ENCODE measurements at places on chromosomes 11 and 22.

DNA sequence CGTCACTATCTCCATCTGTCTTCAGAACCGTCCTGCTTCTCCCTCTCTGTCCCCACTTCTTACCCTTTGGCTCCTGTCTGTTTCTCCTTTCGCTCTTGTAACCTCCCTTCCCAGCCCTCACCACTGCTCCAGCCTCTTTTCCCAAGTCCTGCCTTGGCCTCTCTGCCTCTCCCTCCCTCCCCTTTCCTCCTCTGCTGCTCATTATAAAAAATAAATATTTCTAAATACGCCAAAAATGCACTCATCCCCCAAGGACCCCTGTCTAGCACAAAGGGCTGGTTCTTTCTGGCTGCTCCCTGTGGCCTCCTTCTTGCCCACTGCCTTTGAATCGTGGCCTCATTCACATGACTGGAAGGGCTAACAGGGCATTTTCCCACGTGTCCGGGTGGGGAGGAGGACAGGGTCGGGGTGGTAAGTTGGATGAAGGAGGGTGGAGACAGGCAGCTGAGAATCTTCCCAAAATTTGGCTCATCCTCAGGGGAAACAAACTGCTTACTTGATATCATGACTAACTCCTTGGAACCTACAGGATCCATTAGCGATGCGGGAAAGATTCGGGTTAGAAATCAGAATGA is 26.4 kb upstream of the OAF start:
- DNase-seq = no peak

GRCh38 chr11:134453441-134453840 is 41.4 kb upstream of the B3GAT1 start:
- DNase-seq = no peak

DNA sequence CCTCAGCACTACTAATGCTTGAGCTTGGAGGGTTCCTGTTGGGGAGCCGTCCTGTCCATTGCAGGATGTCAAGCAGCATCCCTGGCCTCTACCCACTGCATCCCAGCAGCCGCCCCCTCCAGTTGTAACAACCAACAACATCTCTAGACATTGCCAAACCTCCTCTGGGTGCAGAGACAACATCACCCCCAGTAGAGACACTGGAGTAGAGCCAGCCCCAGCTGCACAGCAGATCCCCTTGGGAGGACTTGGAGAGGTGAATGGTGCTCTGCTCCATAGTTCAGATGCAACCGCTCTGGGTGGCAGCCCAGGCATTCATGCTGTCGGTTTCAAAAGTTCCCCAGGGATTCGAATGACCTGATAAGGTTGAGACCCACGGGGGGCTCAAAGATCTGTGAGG is 259.0 kb downstream of the MN1 start:
- DNase-seq = no peak

DNA sequence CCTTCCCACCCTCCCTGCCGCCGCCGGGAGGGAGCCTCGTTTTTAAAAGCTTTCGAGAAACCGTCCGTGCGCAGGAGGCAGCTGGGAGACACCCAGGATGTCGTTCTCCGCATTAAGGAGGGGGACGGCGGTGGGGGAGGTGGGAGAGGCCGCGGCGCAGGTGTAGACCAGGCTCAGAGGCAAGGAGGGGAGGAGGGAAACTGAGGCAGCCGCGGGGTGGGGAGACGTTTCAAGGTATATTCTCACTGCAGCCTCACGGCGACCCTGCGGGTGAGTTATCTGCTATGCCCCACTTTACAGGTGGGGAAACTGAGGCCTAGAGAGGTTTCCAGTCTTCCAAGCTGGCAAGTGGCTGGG is 42.7 kb downstream of the CYTH4 start:
- no peak for DNase-seq

DNA sequence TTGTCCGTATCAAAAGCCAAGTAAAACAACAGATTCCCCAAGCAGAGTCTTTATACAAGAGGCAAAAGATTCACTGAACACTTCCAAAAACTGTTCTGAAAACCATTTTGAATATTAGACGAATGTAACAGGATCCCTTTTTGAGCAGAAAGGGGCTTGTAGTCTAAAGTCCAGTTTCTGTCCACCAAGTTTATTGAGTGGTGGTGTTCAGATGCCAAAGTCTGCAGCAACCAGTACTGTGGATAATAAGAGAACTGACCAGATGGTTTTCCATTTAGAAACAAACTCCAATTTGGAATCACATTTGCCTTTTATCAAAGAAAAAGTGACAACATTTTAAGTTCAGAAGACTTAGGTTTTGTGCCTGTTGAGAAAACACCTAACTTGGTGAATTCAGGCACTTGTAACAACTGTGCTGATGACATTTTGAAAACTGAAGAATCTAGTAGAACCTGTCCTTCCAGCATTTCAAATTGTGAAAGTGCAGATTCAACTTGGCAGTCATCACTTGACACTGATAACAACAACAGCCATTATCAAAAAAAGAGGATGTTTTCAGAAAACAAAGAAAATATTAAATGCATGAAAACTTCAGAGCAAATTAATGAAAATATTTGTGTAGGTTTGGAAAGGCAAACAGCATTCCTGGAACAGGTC is 217.1 kb downstream of the CSNK2A3 start:
- DNase-seq = no peak

DNA sequence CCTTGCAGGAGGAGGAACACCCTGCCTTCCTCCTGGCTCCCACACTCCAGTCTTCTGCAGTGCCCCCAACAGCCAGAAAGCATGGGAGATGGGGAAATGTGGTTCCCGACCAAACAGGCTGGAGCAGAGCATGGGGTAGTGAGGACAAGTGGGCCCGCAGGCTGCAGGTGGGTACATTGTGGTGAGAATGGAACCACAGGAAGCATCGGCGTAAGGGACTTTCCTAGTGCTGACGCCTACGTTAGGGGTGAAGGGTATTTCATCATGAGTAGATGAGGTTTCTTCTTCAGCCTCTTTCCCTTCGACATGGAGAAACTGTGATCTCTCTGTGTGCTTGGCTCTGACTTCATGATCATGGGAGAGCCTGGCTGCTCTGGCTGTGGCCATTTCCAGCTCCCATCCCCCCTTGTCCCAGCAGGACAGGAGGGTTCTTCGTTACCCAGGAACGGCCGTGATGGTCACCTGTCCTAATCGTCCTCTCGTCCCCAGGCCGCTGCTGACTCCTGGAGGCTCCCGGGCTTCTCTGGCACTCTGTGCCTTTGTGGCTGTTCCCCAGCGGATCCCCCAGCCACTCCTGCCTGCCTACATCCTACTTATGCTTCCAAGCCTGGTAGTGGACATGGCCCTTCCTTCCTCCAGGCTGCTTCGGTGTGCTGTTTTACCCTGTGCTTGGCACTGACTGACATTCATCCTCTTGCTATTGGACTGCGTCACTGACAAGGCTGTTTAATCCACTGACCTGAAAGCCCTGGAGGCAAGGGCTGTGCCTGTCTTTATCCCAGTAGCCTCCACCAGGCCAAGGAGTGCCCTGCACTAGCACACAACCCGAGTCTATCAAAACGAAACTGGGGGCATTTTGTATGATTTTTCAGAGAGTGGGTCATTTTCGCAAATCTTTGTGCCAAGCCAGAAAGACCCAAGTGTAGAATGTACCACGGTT is 65.2 kb upstream of the CECR2 start:
- DNase-seq = no peak
